ENCODE measurements at places on chromosomes 2 and 18. TPM values are rescaled to one million over a fixed set of nuclear protein-coding genes. Genes with fewer than 3 reads are reported as not detected.

The ERICH2 gene
- total RNA-seq: not detected

The POTEI gene
- total RNA-seq: not detected

The SPP2 gene
- not detected for total RNA-seq

The SMAD7 gene
- 51.7 TPM for total RNA-seq

The PCARE gene
- total RNA-seq: not detected

The ABHD1 gene
- not detected for total RNA-seq

The QPCT gene
- total RNA-seq: 37.4 TPM

The SF3B6 gene
- 101 TPM for total RNA-seq

The SPEG gene
- 32.1 TPM for total RNA-seq

The SRD5A2 gene
- total RNA-seq: not detected

The RUFY4 gene
- total RNA-seq: not detected

The PPP1R1C gene
- not detected for total RNA-seq

The C2orf66 gene
- total RNA-seq: not detected

The TUBB8B gene
- total RNA-seq: not detected

The PLCD4 gene
- 0.51 TPM for total RNA-seq

The STARD7 gene
- total RNA-seq: 120 TPM

The PTMA gene
- 301 TPM for total RNA-seq

The TLK1 gene
- 23.6 TPM for total RNA-seq

The CERKL gene
- not detected for total RNA-seq

The HOXD10 gene
- 17.2 TPM for total RNA-seq

The IL18R1 gene
- total RNA-seq: 1.5 TPM

The CCT4 gene
- total RNA-seq: 129 TPM

The RAD51AP2 gene
- total RNA-seq: not detected

The CDH19 gene
- not detected for total RNA-seq

The SNED1 gene
- 36.2 TPM for total RNA-seq

The LHCGR gene
- not detected for total RNA-seq

The MATN3 gene
- total RNA-seq: 0.25 TPM

Measured in GM23248 (cell line).